Fibroblast of villous mesenchyme (primary cell): ENCODE measurements at places on chromosomes 7 and 10.

DNA sequence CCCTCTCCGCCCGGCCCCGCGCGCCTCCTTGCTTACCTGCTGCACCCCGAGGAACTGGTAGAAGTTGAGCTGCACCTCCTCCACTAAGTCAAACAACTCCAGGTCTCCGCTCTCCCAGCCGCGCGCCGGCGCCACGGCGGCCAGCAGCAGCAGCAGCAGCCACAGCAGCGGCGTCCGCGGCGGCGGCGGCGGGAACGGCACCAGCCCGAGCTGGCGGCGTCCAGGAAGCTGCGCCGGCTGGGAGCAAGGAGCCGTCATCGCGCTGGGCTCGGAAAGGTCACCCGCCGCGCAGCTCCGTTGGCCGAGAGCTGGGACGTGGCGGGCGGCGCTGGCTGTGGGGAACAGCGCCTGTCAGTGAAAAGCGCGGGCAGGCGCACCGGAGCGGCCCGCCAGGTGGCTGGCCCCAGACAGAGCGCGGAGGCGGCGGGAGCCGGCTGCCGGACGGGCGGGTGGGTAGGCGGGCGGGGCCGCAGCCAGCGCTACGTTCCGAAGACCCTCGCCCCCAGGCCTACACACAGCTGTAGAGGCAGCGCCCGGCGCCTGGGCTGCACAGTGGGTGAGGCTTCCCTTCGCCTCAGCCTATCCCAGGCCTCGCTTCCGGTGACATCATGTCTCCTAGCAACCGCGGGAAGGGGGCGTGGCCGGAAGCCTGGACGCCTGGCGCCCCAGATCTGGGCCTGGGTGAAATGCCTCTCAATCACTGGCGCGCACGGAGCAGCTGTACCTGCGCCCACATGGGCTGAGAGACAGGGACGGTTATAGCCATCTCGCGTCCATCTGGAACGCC lies at the start of gene DNAJC1:
Gene DNAJC1 (minus strand): TSS at position 554 of the 787 bp plus-strand sequence. CDS start 296 bp downstream, at position 258.
- peak; percentile 95 for DNase-seq

- DNase-seq, result peak; percentile 97
Measured at GRCh38 chr7:19560111-19560883, 148.5 kb downstream of the POLR1F start.

- peak; percentile 52 for DNase-seq
Measured at GRCh38 chr10:101050208-101051069, 11.3 kb upstream of the KAZALD1 start.

DNA sequence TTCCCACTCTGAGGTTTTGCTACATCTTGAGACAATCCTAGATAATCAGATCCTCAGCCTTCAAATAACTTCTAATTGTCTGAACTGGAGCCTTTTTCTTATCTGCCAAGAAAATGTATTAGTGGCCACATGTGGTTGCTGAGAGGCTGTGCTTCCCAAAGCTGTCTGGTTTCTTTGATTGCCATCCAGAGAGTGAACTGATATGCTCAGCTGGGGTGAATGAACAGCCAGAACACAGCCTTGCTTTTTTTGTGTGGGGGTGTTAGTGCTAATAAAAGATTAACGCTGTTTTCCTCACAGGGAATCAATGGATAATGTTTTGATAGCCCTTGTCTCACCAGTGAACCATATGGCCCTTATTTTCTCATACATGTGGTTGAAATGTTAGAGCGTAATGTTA lies 66.9 kb downstream of the BBS9 start:
- DNase-seq, result no peak

DNA sequence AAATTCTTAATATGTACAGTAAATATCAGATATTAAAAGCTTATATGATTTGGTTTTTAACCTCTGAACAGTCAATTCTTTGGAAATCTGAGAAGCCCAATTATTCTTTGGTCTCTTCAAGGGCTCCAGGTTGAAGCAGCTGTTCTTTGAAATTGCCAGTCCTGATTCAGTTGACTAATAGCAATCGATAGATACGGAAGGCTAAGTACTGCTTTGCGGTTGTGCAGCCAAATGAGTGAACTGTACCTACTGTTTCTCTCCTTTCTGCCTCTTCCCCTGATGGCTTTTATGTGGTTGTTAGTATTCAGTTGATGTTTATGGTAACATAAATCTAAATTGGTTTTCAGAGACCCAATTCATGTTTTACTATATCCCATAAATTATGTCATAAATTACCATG lies 103.1 kb upstream of the RPA3 start:
- DNase-seq, result no peak

DNA sequence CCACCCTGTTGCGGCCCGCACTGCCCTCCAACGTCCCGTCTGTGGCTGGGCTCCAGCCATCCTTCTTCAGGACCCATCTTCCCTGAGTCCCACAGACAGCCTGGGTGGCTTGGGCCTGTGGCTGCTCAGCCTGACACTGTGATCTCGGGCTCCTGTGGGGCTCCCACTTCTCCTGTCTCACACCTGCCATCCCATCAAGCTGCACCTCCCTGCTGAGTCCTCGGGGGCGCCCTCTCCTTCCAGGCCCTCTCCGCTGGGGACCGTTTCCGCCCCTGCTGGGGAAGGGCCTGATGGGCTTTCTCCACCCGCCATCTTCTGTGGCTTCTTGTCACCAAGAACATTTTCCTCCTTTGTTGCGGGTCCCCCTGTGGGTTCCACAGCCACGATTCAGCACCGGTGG lies 173.8 kb upstream of the PPP2R2D start:
- no peak for DNase-seq

DNA sequence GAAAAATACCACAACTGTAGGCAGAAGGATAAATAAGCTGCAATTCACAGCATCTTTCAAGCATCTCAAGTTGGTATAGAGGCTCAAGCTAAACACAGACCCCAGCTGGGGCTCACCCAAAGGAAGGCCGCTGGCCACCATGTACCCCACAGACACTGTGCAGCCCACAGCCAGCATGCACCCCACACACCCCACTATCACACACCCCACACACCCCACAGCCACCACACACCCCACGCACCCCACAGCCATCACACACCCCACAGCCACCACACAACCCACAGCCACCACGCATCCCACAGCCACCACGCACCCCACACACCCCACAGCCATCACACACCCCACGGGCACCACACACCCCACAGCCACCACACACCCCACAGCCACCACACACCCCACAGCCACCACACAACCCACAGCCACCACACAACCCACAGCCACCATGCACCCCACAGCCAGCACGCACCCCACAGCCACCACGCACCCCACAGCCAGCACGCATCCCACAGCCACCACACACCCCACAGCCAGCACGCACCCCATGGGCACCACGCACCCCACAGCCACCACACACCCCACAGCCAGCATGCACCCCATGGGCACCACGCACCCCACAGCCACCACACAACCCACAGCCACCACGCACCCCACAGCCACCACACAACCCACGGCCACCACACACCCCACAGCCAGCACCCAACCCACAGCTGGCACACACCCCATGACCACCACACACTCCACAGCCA lies 214.7 kb downstream of the DNAJB6 start:
- no peak for DNase-seq

DNA sequence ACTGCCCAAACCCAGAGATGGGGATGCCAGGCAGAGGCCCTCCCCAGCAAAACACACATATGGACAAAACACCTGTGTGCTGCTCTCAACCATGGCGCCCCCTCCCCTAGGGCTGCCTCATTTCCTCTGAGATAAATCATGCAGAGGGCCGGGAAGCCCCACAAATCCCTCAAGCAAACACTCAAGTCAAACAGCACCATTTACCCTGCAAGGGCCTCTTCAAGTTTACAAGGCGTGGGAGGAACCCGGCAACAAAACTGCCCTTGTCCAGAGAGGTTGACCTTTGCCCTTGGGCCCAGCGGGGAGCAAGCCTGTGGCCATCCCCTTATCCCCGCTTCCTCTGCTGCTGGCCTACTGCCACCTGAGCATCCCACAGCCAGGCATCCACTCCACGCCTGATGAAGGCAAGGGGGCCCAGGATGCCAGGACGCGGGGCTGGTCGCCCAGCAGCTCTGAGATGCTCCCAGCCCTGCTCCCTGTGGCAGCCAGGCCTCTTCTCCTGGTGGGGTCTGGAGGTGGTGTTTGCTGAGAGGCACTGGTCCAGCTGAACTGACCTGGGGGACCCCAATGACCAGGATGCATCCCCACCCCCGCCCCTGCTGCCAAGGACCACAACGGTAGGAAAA lies 77.4 kb downstream of the DLG5 start:
- DNase-seq, result peak; percentile 21

GRCh38 chr7:102424787-102425218 lies 8.6 kb upstream of the ORAI2 start:
- DNase-seq, result no peak

- DNase-seq, result no peak
Measured at GRCh38 chr10:113959383-113959760, 84.3 kb upstream of the ADRB1 start.

- no peak for DNase-seq
Measured at GRCh38 chr7:156918635-156919034, 25.7 kb upstream of the LMBR1 start.

DNA sequence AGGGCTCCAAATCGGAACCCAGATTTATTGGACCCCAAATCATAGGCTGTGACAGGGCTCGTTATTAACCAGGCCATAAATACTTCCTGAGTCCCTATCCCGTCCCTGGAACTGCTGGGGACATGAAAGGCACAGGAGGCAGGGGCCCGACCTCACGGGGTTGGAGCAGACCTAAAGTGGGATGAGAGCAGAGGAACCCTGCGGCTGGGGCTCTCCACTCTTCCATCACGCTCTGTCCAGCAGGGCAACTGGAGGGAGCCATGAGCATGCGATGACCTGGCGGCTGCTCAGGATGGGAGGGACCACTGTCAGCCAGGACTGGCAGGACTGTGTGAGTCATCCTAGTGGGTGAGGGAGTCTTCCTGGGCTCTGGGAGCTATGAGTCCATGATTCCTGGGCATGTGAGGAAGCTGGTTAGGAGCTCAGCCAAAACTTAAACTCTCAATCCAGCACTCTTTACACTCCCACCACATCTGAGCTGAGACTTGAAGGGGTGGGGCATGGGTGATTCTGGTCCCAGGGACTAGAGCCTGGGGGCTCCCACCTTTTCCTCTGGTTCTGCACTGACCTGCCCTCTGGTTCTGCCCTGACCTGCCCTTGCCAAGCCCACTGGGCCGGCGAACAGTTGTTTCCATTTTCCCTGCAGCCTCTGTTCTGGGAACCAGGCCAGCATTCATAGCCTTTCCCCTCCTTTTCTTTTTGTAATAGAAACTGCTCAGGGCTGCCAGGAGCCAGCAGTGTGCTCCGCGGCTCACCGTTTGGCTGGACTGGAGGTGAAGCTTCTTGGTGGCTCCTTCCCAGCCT lies 47.1 kb downstream of the SYPL1 start:
- peak; percentile 83 for DNase-seq

GRCh38 chr10:88113232-88113631 lies 249.8 kb downstream of the PTEN start:
- no peak for DNase-seq

GRCh38 chr10:101090597-101090996 lies 28.8 kb downstream of the KAZALD1 start:
- no peak for DNase-seq

GRCh38 chr10:19891429-19891828 lies 75.2 kb downstream of the PLXDC2 start:
- DNase-seq, result no peak

DNA sequence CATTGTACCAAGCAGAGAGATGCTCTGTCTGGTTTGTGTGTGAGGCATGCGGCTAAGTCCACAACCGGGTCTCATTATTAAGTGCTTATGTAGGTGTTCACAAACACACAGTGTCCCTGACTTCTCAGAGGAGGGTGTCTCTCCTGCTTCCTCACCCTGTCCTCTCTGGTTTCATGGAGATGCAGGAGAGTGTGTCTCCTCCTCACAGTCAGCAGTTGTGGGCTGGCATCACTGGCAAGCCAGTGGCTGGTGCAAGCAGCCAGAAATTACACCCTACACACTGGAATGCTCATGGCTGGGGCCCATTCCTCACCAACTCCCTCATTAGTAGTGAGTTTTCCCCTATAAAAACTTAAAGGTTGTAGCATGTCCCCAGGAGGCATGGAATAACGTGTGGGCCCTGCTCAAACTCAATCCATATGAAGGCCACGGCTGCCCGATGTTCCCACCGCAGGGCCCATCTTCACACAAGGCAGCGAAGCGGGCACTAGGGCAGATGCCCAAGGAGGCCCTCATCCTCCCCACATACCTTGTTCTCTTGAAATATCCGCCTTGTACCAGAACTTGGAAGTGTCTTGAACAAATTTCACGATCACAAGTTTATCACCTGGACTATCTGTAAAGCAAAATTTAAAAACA lies 280.1 kb downstream of the TNS3 start:
- DNase-seq, result no peak

DNA sequence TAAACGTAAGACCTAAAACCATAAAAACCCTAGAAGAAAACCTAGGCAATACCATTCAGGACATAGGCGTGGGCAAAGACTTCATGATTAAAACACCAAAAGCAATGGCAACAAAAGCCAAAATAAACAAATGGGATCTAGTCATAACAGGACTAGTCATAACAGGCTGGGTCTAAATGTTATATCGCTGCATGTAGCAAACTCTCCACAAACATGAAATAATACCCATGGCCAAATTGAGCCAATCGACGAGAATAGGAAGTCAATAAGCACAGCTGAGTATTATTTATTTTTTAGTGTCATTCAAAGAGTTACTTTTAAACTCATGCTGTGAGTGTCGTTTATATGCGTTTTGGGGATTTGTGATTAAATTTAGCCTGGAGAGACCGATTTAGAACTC lies 225.1 kb downstream of the TFEC start:
- DNase-seq, result no peak

GRCh38 chr7:503575-504111 lies 16.0 kb downstream of the PDGFA start:
- no peak for DNase-seq

- no peak for DNase-seq
Measured at GRCh38 chr7:2358968-2359527, 4.4 kb downstream of the EIF3B start.
